ENCODE measurements at places on chromosomes 11 and 22.

DNA sequence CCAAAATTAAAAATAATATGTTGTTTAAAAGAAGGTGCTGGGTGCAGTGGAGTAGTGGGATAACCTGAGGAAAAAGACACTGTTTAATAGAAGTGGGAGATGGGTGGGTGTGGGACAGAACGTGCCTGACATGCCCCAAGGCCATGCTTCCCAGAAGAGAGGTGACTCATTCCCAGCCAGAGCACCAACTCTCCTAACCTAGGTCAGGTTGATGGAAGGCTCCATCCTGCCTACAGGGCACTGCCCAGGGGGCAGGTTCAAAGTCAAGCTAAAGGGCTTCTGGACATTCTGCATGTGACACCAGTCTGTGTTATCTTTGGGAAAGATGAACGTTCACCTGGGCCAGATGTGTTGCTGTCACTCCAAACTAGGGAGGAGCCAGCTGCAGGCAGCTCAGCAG lies 453.1 kb downstream of the SOX6 start:
- no peak for DNase-seq

DNA sequence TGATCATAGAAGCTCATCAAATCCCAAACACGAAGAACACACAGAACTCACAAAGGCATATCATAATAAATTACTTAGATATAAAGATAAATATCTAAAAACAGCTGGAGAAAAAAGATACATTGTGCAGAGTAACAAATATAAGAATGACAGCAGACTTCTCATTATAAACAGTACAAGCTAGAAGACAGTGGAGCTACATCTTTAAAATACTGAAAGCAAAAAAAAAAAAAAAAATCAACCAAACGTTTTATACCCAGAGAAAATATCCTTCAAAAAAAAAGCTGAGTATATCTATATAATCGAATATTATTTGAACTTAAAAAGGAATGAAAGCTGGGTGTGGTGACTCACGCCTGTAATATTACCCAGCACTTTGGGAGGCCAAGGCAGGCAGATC lies 90.0 kb downstream of the SBF2 start:
- no peak for DNase-seq

DNA sequence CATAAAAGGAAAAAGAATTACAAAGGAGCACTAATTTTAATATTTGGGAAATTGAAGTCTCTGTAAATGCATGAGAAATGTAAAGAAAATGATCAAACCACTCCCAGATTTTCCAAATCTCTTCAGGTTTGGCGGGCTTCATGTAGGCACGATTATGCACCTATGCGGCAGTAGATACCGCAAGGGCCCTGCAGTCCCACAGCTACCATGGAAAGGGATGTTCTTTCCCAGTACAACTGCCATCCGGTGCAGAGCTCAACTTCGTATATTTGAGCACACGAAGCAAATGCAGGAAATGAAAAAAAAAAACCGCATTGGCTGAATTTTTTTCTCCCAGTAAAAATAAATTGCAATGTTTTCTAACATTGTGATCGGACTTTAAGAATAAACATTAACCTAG lies 1.4 kb downstream of the SLC17A6 start:
- no peak for DNase-seq

GRCh38 chr22:44926124-44926475 lies 83.7 kb downstream of the PHF21B start:
- no peak for DNase-seq

- DNase-seq: peak; percentile 50
These were observed 8.2 kb downstream of the CBX7 start for GRCh38 chr22:39144101-39144767.

- peak; percentile 61 for DNase-seq
These were observed 17.7 kb downstream of the LRP5 start for GRCh38 chr11:68329978-68330699.

DNA sequence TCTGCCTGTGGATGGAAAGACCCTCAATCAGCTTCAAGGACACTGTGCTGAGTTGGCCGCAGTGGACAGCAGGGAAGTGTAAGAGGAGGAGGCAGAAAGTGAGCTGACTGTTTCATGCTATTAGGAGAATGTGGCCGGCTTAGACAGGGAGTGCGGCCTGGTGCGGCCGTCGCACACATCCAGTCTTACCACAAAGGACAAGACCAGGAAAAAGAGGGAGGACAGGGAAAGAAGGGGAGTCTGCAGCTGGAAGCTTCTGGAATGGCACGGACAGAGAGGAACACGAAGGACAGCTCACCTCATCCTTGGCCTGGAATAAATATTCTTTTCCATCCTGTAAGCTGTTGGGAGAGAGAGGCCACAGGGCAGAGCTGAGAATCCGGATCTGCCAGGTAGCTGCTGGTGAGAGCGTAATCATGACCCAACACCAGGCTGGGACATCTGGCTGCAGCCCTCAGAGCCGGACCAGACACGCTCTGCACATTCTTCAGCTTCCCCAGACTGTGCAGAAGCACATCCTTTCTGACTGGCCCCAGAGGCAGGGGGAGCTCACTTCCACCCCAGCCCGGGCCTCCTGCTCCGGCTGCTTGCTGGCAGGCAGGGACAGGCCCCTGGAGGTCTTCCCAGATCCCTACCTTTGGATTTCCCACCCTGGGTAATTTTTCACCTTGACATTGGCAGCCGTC lies 8.6 kb upstream of the RBM4B start:
- DNase-seq: no peak

- DNase-seq: no peak
These were observed 41.5 kb downstream of the IL10RA start for GRCh38 chr11:118027694-118028093.

DNA sequence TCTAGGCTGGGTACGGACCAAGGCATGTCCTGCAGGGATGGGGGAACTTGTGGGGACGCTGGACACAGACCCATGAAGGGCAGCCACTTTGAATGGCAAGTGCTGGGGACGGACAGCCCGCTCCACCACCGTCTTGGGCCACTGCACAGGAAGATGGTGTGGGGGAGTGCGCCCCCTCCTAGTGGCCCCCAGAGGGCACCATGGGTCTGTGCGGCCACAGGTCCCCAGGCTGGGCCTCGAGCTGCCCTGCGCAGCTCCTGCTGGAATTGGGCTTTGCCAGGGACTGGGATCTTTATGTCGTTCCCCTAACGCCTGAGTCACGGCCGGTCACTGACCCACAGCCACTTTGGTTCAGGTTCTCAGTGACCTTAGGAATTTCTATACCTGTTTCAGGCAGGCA lies 44.4 kb downstream of the NAT10 start:
- DNase-seq: peak; percentile 18

DNA sequence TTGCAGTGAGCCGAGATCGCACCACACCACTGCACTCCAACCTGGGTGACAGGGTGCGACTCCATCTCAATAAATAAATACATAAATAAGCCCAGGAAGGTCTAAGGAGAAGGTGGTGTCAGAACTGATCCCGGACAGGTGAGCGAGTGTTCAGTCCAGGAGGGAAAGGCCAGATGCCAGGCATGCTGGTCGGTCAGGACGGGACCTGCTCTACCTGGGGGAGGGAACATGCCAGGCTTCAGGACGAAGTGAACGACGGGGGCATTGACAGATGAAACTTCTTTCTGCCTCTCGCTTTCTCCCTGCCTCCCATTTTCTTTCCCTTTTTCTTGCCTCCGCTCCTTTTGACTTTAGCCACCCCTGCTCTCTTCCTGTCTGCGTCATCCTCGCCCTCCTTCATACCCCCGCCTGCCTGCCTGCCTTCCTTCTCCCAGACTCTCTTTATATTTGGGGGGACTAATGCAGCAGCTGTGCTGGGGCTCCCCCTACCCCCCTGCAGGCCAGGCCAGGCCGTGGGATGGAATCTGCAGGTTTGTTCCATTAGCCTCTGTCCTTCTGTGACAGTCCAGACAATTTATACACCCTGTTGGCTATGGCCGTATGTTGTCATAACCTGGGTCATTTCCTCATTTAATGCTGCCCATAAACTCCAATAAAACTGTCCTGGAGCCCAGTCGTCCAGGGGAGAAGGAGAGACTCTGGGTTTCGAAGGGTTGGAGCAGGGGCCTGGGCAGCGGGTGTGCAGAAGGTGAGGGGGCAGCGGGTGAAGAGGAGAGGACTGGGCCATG lies 209.2 kb upstream of the TBCEL start:
- no peak for DNase-seq

- DNase-seq: no peak
These were observed 25.5 kb downstream of the CHORDC1 start for GRCh38 chr11:90197377-90197776.

GRCh38 chr11:61814247-61814957 lies 2.4 kb downstream of the FADS1 start:
- DNase-seq: peak; percentile 18

- DNase-seq: no peak
These were observed 25.7 kb upstream of the SEPTIN5 start for GRCh38 chr22:19688301-19689290.

- DNase-seq: no peak
These were observed 17.0 kb upstream of the GLYATL1B start for GRCh38 chr11:59069087-59069486.

DNA sequence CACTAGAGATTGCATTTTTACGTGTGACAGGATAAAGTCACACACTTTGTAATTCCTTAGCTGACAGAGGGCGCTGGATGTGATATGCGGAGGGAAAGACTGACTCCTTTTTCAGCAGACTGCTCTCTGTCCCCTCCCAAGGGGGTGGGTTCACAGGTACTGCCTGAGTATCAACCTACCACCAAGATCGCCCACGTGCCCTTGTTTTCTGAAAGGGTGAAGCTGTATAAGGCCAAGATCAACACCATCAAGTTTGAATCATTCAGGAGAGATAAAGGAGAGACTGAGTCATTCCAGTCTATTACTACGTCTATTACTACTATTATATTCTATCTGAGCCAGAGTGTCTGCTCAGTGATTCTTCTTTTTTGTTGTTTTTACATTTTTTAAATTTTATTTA lies 30.7 kb downstream of the BUD13 start:
- DNase-seq: no peak

DNA sequence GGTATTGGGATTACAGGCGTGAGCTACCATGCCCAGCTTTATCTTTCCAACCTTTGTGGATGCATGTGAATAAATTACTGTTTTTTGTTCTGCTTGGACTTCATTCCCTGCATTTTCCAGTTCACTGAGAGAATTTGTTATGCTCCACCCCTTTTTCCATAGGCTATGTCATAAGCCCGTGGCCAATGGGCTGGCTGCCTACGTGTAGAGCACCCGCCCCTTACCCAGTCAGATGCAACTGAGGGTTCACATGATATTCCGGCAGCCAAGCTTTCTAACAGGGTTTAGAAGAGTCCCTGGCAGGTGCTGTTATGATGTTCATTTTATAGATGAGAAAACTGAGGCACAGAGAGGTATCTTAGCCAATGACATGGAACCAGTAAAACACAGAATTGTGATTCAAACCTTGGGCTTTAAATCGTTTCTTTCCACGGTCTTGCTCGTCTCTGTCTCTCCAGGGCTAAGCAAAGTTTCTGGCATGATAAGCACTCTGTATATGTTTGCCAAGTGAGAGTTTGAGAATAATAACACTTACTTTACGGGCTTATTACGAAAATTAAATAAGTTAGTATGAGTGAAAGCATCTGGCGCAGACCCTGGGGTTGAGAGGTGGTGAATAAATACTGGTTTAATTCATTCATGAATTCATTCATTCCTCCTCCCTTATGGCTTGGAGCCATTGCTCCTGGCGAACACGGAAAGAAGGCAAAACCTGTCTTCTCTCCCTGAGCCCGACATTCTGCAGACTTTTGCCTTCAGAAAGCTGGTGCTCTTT lies 42.4 kb upstream of the RASD2 start:
- DNase-seq: no peak

DNA sequence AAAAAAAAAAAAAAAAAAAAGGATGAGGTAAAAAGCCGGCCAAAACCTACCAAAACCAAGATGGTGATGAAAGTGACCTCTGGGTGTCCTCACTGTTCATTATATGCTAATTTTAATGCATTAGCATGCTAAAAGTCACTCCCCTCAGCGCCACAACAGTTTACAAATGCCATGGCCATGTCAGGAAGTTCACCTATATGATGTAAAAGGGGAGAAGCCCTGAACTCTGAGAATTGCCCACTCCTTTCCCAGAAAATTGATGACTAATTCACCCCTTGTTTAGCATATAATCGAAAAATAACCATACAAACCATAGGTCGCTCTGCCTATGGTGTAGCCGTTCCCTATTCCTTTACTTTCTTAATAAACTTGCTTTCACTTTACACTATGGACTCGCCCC lies 11.1 kb downstream of the C11orf96 start:
- no peak for DNase-seq

DNA sequence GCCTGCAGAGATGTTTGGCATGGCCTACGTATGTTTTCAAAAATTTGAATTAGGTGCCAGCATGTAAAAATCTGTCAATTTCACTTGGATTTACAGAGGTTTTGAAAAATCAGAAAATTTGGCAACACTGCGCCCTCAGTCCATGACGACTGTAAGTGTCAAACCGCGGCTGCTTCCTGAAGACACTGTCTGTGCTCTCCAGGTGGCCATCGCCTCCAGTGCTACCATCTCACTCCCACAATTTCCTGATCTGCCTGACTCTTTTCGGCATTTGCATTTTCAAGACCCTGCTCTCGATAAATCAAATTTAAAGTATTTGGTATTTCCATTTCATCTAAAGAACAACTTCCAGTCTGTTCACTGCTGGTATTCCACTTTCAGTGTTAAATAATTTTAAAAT lies 34.6 kb downstream of the VSIG10L2 start:
- DNase-seq: no peak

- DNase-seq: peak; percentile 39
These were observed 21.3 kb upstream of the NELL1 start for GRCh38 chr11:20647976-20648565.

DNA sequence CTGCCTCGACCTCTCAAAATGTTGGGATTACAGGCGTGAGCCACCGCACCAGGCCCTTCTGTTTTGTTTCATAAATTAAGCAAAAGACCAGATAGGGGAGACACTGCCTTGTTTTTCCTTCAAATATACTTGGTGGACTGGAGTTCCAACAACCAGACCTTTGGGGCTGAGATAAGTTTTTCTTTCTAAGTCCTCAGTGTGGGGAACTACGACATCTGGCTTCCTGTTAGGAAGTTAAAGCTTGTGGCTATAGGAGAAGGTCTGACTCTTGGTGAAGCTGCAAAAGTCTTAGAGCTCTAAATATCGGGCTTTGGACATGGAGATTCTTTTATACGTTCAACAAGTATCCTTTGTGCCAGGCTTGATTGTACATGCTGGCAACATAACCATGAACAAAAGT lies 64.1 kb upstream of the EED start:
- DNase-seq: no peak

GRCh38 chr11:69658626-69659450 lies 16.3 kb downstream of the LTO1 start:
- DNase-seq: no peak
